ENCODE measurements at places on chromosomes 4 and X.

DNA sequence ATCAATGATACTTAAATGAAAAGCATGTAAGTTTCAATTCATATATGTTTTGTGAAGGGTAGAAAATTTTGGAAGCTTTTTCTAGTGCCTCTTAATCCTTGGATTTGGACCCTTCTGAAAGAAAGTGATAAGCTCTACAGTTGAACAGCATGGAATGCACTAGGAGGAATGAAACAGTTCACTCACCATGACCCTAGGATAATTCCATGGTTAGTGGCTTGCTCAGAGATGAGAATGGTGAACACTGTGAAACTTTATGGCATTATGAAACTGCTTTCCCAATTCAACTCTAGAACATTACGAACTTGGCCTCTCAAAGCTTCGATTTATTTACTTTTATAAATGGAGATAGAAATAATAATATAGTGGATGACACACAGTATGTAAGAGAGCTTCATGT lies 88.9 kb upstream of the FAT4 start:
- H3K27me3 ChIP-seq = no peaks in the 10 kb centered on the region
- H3K27ac ChIP-seq = no peak overlapping the region
- no peaks in the 10 kb centered on the region for H3K4me1 ChIP-seq
- no peak for DNase-seq

GRCh38 chrX:49809891-49810632 lies 19.0 kb upstream of the PAGE4 start:
- H3K36me3 ChIP-seq = no peaks in the 10 kb centered on the region
- H3K27ac ChIP-seq = no peak overlapping the region
- no peaks in the 10 kb centered on the region for H3K4me1 ChIP-seq
- no peaks in the 10 kb centered on the region for H3K27me3 ChIP-seq

DNA sequence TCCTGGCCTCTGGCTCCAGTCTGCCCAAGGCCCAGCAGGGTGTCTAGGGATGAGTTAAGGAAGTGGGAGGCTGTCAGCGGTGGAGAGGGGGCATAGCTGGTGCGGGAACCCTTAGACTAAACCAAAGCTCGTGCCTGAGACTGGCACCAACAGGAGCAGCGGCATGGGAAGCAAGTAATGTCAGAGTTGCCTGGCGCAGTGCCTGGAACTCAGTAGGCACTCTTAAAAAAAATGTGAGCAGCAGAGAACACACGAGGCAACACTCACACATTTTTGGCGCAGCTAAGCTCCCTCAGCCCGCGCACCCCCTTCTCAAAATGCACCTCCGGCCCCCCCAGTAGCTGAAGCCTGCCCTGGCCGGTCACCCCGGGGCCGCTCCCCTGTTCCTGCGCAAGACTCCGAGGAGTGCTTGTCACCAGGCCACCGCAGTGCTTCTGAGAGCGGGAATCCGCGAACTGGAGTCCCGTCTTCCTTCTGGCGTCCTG lies 583 bp downstream of the GABRE start:
- peak overlapping the region; percentile 56 for H3K4me3 ChIP-seq
- H3K36me3 ChIP-seq = peaks cover 5% of the 10 kb centered on the region
- peak; percentile 49 for DNase-seq
- peaks cover 21% of the 10 kb centered on the region for H3K27me3 ChIP-seq
- peak overlapping the region; percentile 60 for H3K27ac ChIP-seq

GRCh38 chrX:2710041-2710840 lies 19.1 kb downstream of the CD99 start:
- peaks cover 3% of the 10 kb centered on the region for H3K27me3 ChIP-seq
- DNase-seq = peak; percentile 82
- H3K4me3 ChIP-seq = no peak overlapping the region
- H3K27ac ChIP-seq = peak overlapping the region; percentile 82

GRCh38 chr4:104500442-104500841 lies 5.7 kb upstream of the CXXC4 start:
- no peak for DNase-seq
- H3K27me3 ChIP-seq = no peaks in the 10 kb centered on the region
- no peak overlapping the region for H3K4me3 ChIP-seq
- no peaks in the 10 kb centered on the region for H3K36me3 ChIP-seq
- H3K27ac ChIP-seq = peak overlapping the region; percentile 59

- H3K4me3 ChIP-seq = no peak overlapping the region
- peaks cover 83% of the 10 kb centered on the region for H3K36me3 ChIP-seq
- H3K27ac ChIP-seq = no peak overlapping the region
Observed at GRCh38 chrX:71244359-71245128, 9.4 kb downstream of the ZMYM3 start.

DNA sequence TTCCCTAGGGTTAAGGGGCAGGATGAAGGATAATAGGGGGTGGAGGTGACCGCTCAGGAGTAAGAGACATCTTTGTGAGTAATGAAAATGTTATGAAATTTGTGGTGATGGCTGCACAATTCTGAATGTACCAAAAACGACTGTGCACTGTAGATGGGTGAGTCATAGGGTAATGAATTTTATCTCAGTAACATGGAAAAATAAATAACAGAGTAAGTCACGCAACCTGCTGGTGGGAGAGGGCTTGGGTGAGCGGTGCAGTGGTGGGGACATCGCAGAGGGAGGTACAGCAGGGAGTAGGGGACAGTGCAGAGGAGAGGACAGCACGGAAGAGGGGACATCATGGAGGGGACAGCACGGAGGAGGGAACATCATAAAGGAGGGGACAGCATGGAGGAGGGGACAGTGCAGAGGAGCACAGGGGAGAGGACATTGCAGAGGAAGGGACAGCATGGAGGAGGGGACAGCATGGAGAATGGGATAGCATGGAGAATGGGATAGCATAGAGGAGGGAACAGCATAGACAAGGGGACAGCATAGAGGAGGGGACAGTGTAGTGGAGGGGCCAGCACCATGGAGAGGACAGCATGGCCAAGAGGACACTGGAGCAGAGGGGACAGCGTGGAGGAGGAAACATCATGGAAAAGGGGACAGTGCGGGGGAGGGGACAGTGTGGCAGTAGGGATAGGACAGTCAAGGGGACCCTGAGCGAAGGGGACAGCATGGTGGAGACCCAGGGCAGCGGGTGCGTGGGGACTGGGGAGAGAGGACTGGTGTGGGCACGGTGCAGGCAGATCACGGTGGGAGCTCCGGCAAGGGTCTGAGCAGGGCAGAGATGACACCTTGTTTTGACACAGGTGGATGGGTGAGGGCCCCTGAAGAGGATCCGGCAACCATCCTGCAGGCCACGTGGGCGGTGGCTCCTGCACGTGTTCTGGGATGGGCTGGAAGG lies 68.5 kb upstream of the MXD4 start:
- no peak overlapping the region for H3K27ac ChIP-seq
- no peaks in the 10 kb centered on the region for H3K4me1 ChIP-seq
- H3K4me3 ChIP-seq = no peak overlapping the region
- no peaks in the 10 kb centered on the region for H3K36me3 ChIP-seq
- H3K27me3 ChIP-seq = no peaks in the 10 kb centered on the region

DNA sequence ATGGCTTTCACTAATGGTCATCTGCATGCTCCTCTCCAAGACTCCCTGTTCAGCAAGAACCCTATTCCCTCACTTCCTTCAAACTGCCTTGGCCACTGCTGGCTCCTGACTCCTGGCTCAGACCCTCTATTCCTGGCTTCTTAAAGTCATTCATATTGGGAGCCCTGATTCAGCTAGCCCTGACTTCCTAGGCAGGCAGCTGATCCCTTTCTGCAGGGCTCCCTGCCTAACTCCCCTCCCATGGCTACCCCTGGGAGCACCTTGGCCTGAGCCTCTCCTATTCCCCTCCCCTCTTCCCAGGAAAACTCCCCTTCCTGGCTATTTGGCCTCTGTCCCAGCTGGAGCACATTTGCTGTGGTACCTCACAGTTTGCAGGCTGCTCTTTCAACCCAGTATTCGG lies 154.9 kb upstream of the PJA1 start:
- DNase-seq = peak; percentile 25
- H3K27me3 ChIP-seq = peaks cover 37% of the 10 kb centered on the region
- no peak overlapping the region for H3K27ac ChIP-seq
- peaks cover 10% of the 10 kb centered on the region for H3K4me1 ChIP-seq
- no peaks in the 10 kb centered on the region for H3K36me3 ChIP-seq

DNA sequence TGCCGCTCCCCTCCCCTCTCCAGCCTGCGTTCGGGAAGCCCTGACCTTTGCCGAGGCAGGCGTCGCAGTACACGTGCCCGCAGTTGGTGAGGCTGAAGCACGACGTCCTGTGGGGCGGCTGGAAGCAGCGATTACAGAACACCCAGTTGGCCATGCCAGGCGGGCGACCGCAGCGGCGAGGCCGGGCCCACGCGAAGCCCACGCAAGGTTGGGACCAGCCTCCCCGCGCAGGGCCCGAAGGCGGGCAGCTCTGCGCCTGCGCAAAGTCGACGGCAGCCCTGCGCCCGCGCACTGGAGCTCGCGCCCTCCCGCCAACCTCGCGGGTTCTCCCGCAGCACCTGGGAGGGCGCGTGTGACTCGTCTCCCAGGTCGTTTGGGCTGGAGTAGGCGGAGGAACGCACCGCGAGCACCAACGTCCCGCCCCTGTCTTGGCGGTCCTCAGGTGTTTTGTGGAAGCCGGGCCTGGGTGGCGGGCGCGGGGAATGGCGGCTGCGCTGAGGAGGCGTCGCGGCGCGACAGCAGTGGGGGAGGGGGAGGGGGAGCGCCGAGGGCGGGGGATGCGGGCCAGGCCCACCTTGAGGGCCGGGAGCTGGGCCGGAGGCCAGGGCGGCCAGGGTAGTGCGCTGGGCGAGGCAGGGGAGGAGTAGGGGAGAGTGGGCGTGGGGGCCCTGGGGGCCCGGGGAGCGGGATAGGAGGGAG lies at the start of gene RNF212:
Gene RNF212, minus strand, starts transcription at position 254 of the 699 bp plus-strand sequence. Its CDS starts 100 bp downstream, at position 154.
- H3K4me1 ChIP-seq = peaks cover 2% of the 10 kb centered on the region
- H3K4me3 ChIP-seq = peak within 1 kb of the TSS; percentile 42
- peaks cover 17% of the 10 kb centered on the region for H3K27me3 ChIP-seq
- no peaks in the 10 kb centered on the region for H3K36me3 ChIP-seq
- DNase-seq = peak; percentile 34

DNA sequence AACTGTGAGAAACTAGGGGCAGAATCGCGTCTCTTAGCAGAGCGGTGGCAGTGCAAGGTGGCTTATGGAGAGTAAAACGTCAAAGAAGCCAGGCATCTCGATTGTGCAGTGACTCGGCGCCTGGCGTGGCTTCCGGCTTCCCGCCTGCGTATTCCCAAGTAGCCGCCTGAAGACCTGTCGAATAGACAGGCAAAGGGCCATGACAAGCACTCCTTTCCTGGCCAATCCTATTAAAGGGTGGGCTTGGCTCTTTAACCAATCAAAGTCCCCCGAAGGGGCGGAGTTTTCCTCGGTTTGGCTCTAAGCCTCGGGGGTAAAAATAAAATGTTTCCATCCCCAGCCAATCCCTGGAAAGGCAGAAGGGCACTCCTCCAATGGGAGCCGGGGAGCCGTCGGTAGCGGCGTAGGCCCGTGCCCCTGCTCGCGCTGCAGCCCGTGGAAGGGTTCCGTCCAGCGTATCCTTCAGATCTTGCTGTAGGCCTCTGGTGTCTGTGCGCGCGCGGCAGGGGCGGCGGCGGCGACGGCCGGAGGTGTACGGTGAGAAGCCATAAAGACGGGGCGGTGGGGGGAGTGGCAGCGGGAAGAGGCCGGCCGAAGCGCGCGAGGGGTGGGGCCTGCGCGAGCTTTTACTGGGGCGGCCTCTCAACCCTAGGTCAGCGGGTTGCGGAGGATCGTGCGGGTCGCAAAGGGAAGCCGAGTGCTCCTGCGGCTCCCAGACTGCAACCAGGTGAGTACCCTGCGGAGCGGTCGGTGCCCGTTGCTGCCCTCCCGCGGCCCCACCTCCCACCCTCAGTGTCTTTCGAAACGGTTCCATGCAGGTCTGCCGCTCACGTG lies at the start of gene KANTR:
Gene KANTR, plus strand, starts transcription at position 395 of the 834 bp plus-strand sequence. CDS start 30,131 bp downstream, outside the sequence.
- H3K4me3 ChIP-seq = peak within 1 kb of the TSS; percentile 71

- no peak overlapping the region for H3K4me3 ChIP-seq
- no peak overlapping the region for H3K27ac ChIP-seq
- DNase-seq = no peak
- H3K36me3 ChIP-seq = peaks cover 13% of the 10 kb centered on the region
- H3K4me1 ChIP-seq = peaks cover 2% of the 10 kb centered on the region
Observed at GRCh38 chr4:159250751-159251325, 148.0 kb downstream of the RAPGEF2 start.
